ENCODE measurements at places on chromosomes 11 and 22. TPM values are rescaled to one million over a fixed set of nuclear protein-coding genes. Genes with fewer than 3 reads are reported as not detected.

The LAMTOR1 gene
- 63.2 TPM for polyA plus RNA-seq

GRCh38 chr11:57085611-57086010 is 96.1 kb upstream of the LRRC55 start:
- no peak for DNase-seq

- DNase-seq, result no peak
Measured at GRCh38 chr11:124937336-124937935, 1.6 kb upstream of the HEPACAM start.

The NAALADL1 gene
- 25.3 TPM for polyA plus RNA-seq

DNA sequence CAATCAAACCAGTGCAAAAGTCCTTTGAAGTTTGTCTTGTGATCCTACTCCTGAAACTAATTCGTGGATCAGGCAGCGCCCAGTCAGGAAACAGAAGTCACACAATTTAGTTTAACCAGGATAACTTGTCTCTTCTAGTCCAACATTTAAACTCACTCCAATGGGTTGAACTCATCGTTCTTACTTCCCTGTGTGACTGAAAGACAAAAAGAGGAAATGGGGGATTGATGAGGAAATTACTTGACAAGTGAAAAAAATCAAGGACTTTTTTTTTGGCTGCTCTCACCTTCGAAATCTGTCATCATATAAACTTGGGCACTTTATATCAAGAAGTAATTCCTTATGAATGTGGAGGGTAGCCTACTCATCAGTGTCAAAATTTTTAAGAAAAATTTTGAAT is 78.4 kb downstream of the HSD17B12 start:
- DNase-seq, result no peak

DNA sequence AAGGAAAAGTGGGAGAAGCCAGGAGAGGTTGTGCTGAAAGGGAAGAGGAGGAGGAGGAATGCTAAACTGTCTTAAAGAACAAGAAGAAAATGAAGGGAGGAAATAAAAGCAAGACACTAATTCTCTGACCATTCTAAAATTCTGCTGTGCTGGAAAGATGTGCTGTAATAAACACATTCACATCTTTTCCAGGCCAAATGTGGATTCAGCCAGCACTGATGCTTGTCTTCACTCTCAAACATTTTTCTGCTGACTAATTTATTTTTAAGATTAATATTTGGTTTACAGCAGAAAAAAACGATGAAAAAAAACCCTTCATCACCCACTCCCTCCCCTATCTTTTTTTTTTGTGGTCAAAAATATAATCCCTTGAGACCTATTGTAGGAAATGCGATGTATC is 223.6 kb downstream of the SWAP70 start:
- no peak for DNase-seq

DNA sequence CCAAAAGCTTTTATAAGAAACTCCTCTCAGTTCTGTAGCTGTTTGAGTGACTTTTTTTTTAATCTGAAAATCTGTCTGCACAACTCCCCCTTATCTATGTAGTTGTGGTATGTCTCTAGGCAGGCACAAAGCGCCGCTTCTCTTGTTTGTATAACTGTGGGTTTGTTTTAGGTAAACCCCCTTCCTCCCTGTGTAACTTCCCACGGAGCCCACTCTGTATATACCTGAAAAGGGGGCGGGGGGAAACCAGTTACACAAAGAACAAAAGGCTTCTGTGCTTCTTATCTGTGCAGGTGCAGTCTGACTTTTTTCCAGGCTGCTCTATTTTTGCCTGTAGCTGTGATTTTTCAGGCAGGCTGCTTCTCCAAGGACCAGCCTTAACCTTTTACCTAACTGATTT is 13.2 kb downstream of the OR10AG1 start:
- no peak for DNase-seq

The MRGPRX3 gene
- polyA plus RNA-seq, result not detected

The PHF21A gene
- polyA plus RNA-seq, result 7.8 TPM

DNA sequence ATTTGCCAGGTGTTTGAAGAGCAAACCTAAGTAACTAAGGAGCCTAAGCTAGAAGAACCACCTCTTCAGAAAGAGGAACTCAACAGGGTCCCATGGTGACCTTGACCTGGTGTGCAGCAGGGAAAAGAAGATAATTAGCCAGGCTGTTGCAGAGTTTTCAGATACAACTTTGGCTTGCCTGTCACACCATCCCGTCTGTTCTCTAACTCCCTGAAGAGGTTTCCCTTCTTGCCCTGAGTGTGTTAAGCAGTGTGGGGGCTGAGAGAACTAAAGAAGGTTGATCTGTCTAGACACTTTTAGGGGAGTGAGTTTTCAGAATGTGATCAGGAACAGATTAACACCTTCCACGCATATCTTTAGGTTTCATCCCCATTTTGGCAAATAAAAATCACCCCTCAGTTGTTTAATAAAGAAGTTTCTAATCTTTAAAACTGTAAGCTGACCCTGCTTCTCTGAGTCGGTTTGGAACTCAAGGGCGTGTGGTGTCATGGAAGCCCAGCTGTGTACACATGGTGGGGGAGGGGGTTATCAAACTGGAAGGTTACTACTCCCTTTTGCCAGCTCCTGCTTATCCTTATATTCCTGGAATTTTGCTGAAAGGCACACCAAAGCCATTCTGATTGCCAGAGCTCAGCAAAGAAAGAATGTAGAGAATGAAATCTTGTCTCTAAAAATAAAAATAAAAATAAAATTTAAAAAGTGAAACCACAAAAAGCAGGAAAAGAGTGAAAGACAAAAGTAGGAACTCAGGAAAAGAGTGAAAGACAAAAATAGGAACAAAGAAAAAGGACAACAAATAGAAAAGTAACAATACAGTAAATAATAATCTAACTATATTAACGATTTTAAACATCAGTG is 70.2 kb downstream of the DBX1 start:
- no peak for DNase-seq

The DDI1 gene
- not detected for polyA plus RNA-seq

The MIAT gene
- 0.13 TPM for polyA plus RNA-seq

DNA sequence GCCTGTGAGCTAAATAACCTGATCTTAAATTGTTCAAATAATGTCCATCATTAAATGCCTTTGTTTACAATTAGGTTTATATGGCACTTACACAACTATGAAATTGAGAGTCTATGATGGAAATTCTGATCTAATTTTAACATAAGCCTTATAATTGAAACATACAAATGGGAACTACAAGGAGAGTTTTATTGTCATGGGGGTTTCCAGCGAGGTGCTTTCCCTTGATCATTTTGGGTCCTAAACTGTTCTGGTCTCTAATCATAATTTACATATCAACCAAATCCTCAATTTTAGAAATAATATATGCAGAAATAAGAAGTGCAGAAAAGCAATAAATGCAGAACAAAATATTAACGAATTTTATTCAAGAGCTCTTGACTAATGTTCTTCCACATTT is 44.9 kb downstream of the RRAS2 start:
- no peak for DNase-seq
